Stimulated activated CD4-positive, alpha-beta T cell treated with anti-CD3 and anti-CD28 coated beads, Interleukin-15, amount 100 ng/mL, for 48 hours (primary cell): ENCODE measurements at places on chromosomes 2 and 18.

DNA sequence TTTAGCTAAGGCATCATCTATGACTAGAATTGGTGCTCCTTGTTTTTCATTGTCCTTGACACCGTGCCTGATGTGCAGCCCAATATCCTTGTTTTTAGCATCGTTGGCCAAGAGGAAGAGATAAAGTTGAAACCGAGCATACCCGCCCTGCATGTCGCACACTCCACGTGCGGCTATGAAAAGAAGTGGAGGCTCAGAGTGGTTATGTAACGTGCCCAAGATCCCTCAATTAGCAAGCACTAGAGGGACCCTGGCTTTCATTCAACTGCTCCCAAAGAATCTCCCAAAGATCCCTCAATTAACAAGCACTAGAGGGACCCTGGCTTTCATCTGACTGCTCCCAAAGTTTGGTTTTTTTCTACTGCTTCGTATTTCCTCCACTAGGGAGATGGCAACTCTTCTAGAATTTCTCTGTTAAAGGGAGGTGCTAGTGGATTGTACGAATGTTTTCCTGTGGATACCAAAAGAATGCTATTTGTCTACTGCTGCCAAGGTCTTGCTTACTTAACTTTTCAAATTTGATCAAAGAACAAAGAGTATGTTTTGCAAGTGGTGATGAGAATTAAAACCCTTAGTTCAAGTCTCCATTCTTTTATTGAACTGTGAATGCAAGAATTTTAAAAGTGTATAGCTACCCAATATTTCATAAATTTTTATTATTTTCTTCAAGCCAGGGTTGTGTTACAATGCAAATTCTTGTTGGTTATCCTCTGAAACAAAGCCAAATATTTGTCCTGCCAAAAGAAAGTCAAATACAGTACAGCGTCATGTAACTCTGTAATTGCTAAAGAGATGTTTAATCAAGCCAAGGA, 92.1 kb downstream of the AOX1 start:
- DNase-seq = no peak

DNA sequence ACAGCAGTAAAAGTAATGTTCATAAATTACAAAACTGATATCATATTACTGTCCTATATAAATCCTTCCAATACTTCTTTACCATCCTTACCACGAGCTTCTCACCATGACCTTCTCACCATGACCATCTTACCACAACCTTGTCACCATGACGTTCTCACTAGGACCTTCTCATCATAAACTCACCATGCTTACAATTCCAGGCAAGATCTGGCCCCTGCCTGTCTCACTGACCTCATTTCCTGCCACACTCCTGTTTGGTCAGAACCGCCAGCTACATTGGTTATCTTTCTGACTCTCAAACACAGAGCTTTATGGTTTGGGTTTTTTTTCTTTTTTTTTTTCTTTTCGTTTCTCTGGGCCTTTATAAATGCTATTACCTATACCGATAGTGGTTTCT, 827.6 kb downstream of the RNF144A start:
- DNase-seq = no peak

- peak; percentile 53 for DNase-seq
Measured at GRCh38 chr18:13376841-13377351, 158.3 kb downstream of the LDLRAD4 start.

DNA sequence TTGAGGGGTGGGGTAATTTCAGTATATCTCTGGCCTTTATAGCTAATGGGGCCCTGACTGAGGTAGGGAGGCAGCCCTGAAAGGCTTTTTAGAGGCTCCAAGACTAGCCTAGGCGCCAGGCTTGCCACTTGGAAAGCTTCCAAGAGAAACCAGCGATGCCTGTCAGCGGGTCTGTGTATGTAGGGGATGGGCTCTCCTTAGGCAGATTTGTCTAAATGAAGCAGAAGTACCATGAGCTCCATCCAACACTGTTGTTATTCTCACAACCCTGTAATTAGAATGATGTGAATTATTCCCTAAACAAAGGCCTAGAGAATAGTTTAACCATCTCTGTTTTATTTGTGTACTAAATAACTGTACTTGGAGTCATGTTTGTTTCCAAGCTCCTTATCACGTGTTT, 138.1 kb downstream of the B3GNT2 start:
- DNase-seq = no peak

- no peak for DNase-seq
Measured at GRCh38 chr2:157032017-157032416, 225.5 kb upstream of the GALNT5 start.
